ENCODE measurements at places on chromosomes 7 and 10.

GRCh38 chr7:43565786-43566185 lies 17.1 kb upstream of the STK17A start:
- DNase-seq, result peak; percentile 67

GRCh38 chr7:73647725-73648592 lies 19.7 kb upstream of the VPS37D start:
- DNase-seq, result no peak

DNA sequence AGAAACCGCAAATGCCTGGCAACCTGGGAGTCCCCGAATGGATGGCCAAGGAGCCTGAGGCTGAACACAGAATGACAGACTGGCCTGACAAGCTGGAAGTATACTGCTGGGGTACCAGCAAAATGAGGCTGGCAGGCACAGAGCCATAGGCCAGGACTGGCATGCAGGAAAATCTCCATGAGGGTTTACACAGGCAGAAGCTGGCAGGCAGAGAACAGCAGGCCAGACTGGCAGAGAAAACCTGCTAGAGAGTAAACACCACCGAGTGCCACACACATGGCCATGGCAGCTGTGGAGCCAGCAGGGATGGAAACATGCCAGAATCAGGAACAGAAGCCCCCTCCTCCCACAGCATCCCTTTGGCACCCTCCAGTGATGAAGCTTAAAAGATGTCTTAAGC lies 63.4 kb downstream of the CRPPA start:
- DNase-seq, result no peak

DNA sequence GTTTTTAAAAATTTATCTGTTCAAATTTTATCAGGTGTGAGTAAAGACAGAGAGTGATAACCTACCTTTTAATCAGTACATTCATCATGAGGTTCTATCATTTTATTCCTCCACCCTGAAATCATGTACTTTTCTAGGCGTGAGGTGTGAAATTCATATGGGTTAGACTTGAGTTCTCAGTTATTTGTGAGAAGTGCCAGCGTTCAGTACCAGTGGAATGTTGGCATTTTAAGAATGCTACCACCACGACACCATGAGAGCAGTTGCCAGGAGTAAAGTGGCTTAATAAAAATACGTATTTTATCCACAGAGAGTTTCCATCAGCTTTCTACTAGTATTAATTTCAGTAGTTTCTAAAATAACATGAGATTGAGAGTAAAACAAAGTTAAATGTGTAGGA lies 104.1 kb upstream of the FERD3L start:
- DNase-seq, result peak; percentile 29

DNA sequence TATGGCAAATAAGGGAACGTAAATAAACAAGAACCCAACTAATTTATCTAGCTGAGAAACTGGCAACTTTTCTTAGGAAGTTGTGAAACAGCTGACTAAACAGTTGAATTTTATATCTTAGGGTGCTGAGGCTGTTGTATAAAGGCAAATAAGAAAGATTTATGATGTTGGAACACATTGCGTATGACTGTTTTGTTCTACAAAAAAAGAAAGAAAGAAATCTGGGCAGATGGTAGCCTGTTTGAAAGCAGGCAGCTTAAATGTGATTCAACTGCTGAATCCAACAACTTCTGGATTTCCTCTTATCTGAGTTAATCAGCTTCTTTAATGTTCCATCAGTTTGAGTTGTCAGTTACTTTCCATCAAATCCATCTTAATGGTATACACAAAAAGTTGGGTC lies 214.5 kb downstream of the SNX13 start:
- peak; percentile 0 for DNase-seq

DNA sequence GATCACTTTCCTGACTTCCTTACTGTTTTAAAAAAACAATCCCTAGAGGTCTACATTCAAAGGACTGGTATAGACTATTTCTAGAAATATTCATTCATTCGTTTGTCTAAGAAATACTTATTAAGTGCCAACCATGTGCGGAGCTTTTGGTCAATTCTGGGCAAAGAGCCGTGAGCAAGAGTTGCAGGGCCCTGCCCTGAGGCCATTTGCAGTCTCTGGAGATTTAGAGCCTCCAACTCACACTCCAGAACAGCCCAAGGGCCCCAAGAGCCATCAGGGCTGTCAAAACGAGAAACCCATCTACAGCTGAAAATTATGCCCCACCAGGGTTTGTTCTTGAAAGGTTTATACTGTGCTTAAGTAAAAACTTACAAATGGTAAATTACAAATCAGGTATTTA lies 16.2 kb downstream of the WDR91 start:
- DNase-seq, result no peak

DNA sequence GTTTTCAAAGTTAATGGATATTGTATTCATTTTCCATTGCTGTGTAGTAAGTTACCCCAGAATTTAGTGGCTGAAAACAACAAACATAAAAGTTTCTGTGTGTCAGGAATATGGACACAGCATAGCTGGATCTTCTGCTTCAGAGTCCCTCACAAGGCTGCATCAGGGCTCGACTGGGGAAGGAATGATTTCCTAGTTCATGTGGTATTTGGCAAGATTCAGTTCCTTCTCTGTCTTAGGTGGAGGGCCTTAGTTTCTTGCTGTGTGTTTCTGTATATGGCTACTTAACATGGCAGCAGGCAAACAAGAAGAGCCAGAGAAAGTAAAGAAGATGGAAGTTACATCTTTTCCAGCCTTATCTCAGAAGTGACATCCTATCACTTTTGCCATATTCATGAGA lies 51.1 kb downstream of the TPST1 start:
- DNase-seq, result no peak

DNA sequence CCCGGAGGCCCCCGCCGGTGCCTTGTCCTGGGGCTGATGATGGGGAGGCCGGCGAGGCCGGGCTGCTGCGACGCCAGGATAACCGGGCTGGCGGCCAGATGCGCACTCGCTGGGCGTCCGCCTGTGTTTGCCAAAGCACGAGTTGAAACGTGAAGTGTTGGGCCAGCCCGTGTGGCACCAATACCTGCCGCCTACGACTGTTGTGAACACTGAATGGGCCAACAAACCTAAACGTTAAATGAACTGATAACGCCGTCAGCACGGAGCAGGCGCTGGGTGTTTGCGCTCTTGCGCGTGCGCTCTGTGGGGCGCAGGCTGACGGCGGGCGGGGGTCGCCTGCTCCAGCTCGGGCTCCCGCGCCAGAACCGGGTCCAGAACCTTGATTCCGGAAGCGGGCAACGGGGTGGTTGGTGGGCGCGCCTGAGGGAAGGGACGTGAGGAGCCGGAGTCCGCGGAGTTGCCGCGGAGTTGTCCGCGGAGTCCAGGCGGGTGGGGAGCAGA lies 658 bp downstream of the CYP2E1 start:
- DNase-seq, result no peak

GRCh38 chr10:69048103-69048502 lies 39.8 kb upstream of the SRGN start:
- DNase-seq, result peak; percentile 43

GRCh38 chr10:30093303-30093950 lies 34.0 kb upstream of the JCAD start:
- DNase-seq, result no peak

DNA sequence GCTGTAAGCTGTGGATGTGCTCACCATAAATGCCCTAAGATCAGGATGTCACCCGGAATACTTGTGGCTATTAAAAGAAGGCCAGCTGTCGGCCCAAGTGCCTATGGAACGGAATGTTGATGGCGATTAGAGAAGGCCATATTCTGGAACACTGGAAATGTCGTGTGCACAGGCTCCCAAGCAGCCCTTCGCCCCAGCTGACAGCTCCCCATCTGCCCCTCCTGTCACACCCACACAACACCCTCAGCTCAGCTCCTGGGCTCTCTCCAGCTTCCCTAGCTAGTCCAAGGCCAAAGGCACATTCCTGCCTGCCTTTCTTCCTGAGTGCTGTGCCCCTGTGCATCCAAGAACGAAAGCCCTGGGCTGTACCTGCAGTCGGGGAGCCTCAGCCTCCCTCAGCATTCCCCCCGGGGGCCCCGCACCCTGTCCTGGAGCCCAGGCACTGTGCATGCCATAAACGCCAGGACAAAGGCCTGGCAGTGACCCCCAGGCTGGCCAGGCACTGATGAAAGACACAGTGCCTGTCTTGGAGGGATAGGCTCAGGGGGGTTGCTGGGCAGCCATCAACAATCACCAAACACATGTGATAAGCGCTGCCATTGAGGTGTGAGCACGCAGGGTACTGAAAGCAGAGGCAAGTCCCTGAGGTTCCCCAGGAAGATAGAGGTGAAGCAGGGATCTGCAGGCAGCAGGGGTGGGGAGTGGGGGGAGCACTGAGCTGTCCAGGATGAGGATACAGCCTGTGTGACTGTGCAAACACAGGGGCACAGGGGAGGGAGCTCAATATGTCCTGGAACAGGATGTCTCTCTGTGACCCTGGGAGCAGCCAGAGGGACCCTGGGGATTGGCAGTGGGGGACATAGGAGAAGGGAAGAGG lies 3.7 kb upstream of the LDB3 start:
- no peak for DNase-seq

DNA sequence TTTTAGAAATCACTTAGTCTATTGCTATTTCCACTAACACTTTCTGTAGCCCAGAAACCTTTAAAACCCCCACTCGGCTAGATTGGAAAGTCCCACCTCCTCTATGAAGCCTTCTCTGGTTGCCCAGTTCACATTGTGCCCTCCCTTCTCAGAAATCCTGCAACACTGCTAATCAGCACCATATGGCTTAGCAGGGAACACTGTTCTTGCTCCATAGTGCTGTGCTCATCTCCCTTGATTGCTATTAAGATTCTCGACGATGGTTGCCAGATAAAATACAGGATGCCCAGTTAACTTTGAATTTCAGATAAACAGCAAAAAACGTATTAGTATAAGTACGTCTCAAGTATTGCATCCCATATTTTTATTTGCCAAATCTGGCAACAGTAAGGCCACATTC lies 40.1 kb upstream of the XPNPEP1 start:
- DNase-seq, result peak; percentile 66

DNA sequence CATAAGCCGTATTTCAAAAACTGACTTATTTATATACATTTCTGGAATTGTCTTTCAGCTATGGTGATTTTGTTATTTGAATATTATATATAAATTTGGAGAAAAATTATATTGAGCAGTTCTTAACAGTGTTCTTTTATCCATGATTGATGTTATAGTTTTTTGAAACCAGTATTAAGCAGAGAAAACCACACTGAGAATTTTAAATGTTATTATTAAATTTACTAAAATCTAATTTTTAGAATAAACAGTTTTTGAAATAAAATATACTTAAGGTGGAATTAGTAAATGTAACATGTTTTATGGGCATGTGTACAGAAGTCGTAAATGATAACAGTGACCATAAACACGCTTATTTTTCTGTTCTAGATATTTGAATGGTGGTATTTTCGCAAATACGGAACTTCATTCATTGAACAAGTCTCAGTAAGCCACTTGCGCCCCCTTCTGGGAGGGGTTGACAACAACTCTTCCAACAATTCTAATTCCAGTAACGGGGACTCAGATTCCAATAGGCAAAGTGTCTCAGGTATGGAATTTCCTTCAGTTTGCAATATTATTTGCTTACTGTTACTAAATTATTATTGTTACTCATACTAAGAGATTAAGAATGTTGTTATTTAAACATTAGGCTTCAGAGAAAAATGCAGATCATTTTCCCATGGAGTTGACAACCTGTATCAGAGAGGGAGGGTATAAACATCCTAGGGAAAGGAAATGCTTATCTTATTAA lies 166.1 kb downstream of the ST7 start:
- DNase-seq, result peak; percentile 73

DNA sequence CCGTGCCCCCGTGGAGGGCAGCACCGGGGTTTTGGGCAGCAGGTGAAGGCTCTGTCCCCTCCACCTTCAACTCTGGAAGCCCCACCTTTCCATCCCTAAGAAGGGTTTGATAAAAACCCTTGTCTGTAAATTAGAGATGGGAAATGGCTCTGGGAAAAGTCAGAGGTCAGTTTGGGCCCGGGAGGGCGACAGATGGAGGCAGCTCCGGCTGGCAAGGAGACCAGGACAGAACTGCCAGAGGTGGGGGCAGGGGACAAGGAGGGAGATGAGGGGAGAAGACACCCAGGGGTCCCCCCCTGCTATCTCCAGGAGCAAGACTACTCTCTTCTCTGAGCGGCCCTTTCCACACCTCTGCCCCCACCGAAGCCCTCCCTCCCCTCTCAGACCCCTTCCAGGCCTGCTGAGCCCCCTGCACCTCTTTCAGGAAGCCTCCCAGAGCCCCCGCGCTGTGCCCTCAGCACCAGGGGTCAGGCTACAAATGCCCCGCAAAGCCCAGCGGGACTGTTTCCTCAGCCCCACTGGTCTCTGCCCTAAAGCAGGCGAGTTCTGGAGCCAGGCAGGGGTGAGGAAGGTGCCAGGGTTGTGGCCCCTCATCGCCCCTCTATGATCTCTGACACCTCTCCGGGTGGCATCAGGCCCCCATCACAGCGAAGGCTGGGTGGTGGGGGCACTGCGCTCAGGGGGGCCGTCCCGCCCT lies 980 bp upstream of the SH2B2 start:
- DNase-seq, result no peak

DNA sequence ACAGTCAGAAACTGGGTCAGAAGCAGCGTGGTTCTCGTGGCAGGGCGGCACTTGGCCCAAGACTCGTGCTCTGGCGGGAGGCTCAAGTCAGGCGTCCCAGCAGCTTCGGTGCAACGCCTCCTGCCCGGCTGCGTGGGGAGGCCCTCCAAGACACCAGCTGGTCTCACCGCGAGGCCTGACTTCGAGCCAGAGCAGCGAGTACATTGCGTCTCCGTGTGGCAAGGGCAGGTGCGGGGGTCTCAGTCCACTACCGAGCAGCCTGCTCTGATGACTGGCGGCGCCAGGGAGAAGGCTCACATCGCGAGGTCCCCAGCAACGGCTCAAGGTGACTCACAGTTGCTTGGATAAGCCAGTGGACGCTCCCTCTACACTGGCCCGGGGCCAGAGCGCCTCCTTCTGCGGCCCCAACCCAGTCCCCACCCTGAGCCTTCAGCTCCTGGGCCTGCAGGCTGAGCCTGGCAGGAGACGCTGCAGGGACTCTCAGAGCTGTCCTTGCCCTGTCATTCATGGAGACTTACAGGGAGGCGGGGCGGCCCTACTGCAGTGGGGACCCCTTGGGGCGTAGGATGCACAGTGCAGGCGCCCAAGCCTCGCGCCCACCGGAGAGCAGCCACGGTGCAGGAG lies 41.9 kb upstream of the PRKAR1B start:
- no peak for DNase-seq

DNA sequence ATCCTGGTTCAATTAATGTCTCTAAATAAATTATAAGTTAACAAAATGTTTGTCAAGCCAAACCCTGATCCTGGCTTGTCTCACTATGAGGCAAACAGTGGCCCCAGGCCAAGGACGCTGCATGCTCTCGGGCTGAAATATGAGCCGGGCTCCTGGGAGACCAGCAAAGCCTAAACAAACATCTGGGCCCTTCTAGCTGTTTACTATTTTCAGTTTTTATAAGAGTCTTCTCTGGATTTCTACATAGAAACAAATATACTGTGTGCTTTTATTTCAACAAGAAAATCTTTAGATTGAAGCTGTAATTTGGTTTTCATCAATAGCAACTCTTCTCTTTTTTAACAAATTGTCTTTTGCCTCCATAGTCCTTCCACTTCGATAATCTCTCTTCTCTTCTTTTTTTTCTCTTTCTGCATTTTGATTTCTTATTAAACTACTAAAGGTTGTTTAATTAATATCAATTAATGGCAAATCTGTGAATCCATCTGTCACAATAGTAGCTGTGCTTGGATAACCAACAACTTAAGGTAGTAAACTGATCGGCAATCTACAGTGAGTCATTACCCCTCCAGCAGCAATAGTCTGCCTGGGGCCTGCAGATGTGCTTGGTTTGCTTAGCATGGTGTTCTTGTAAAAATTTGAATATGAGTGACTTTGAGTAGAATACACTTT lies 83.3 kb upstream of the DNAJC1 start:
- DNase-seq, result peak; percentile 59

Measured in fibroblast of skin of abdomen (primary cell).